ENCODE measurements at places on chromosomes 11 and 22. TPM values are rescaled to one million over a fixed set of nuclear protein-coding genes. Genes with fewer than 3 reads are reported as not detected.

Gene CCDC134
- 11.0 TPM for total RNA-seq

Gene DBX1
- not detected for total RNA-seq

Gene TCN2
- total RNA-seq, result 16.0 TPM

Gene CD3G
- total RNA-seq, result not detected
